ENCODE measurements at places on chromosomes 7 and 10. TPM values are rescaled to one million over a fixed set of nuclear protein-coding genes. Genes with fewer than 3 reads are reported as not detected.

JAZF1 gene
- polyA plus RNA-seq, result 2.8 TPM

CDK14 gene
- polyA plus RNA-seq, result 0.07 TPM

ZNF853 gene
- 1.6 TPM for polyA plus RNA-seq

GRCh38 chr10:101165736-101166135, 34.6 kb downstream of the TLX1 start:
- DNase-seq, result no peak

DNA sequence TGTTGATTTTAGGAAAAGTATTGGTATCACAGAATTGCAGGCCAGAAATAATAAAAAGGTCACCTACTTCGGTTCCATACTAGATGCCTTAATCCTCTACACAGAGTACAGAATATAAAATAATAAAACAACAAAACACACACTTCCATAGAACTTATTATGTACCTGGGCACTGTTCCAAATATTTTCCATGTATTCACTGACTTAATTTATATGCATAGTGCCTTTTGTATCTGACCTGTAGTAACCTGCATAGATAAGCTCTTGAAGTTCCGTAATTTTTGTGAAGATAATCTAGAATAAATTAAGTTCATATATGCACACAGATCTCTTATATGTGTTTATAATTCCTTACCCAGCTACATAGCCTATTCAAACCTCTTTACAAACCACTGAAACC, 78.3 kb downstream of the RAPGEF5 start:
- DNase-seq, result no peak

- DNase-seq, result peak; percentile 33
Measured at GRCh38 chr7:94190599-94191061, 186.5 kb upstream of the BET1 start.

DNA sequence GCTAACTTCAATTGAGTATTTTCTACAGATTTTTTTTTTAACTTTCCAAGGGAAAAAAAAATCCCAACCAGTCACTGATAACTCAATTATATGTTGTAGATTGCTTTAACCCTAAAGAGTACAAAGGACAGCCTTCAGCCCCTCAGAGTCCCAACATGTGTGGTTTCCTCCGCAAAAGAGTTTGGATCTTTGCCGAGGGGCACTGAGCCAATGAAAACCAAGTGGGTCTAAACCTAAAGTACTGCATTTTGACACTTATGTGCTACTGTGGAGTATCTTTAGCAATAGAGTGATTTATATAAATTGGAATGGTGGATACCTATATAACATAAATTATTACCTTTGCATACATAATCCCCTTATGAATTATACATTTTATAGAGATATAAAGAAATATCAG, 91.5 kb downstream of the SEMA3D start:
- DNase-seq, result no peak

DNA sequence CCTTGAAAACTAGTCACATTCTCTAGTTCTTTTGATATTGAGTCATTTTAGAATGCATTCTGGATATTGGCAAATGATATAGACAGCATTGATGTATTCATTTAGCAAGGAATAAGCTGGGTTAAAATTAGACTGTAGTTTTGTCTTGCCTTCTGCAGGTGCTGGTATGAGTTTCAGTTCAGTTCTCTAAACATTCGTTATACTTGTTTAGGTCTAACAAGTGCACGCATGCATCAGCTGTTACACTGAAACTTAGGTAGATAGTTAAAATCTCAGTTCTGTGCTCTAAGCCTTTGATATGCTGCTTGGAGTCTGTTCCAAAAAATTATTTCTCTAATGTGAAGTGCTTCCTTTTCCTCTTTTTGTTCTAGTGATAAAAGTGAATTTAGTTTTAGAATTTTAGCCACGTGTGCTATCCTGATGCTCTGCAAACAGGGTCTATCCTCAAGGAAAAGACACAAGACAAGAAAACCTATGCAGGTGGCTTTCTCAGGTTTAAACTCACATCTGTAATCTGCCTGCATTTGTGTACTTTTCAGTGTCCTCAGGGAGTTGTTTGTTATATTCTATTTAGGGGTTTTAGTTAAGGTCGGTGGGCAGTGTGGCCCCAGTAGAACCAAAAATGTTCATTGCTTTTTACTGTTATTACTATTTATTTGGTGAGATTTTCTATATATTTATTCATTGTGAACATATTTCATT, 409.0 kb downstream of the CDC14C start:
- DNase-seq, result no peak

Measured in A549 (cell line).